Stimulated activated CD4-positive, alpha-beta T cell treated with anti-CD3 and anti-CD28 coated beads, TNF-alpha, amount 100 ng/mL, for 4 hours (primary cell): ENCODE measurements at places on chromosomes 11 and 22.

- no peak for DNase-seq
Observed at GRCh38 chr11:62854013-62854824, 14.8 kb upstream of the WDR74 start.

DNA sequence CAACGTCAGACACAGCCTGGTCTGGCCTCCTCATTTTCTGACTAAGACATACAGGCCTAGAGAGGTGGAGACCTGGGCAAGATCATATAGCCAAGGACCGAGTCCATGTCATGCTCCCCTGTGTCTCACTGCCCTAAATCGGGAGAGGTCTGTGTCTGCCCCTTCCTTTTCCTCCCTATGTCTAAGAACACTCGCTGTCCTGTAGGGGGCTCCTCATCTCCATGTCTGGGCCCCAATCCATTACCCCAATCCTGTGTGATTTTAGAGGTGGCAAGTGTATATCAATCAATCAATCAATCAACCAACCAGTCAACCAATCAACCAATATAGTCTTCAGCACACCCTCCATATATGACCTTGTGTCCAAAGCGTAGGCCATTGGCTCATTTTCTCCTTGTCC lies 125.7 kb downstream of the KIRREL3 start:
- DNase-seq: no peak

DNA sequence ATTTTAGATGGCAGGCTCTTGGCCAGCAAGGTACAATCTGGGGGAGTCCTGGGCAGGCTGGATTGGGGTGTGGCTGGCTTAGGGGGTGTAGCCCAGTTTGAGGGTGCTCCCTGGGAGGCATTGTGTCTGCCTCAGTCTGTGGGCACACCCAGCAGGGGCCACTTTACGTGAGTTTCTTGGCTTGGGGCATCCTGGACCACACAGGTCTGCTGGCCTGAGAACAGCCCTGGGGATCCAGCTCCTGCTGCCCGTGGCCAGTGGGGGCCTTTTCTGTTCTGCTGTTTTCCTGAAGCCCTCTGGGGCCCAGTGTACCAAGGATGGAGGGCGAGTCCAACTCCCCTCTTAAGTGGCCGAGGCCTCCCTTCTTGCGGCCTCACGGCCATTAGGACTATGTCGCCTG lies 71.9 kb downstream of the MPPED1 start:
- DNase-seq: no peak

GRCh38 chr11:111797145-111797581 lies 31.0 kb upstream of the PPP2R1B start:
- DNase-seq: no peak

DNA sequence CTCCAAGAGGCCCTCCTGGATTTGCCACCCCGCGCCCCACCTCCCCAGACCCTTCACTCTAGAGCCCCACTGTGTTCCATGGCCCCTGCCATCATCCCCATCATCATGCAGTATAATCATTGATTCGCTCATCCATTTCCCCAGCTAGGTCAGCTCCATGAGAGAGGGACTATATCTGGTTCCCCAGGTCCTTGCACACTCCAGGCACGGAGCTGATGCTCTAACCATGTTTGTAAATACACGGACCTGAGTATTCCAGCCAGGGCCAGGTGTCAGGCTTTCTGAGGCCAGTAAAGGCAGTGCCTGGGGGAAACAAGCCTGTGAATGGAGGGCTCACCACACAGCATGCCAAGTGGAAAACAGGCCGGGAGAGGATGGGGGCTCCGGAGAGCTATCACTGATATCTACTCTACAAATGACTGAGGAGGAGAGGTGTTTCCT lies 27.1 kb upstream of the OAF start:
- DNase-seq: no peak

DNA sequence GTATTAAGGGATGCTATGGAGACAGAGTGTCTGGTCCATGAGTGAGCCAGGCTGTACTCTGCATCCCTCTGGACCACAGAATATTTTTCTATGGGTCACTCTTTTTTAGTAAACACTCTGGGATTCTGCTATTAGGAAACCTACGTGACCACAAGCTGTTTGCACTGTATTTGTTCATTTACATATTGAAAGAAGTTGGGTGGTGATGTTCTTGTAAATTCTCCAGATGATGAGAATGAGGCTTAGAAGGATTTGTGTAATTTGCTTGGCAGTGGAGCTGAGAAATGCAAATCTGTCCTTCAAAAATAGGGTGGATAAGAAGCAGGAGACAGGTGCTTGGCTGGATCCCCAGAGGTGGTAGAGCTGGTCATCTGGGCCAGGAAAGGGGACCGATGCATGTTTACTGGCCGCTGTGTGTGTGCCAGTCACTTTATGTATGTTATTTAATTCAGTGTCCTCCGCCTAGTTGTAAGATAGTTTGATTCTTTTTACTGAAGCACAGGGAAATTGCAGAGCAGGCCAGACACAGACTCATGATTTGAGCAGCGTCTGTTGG lies 63.7 kb upstream of the HEPHL1 start:
- no peak for DNase-seq

- no peak for DNase-seq
Observed at GRCh38 chr11:96905663-96906062, 515.9 kb downstream of the JRKL start.

DNA sequence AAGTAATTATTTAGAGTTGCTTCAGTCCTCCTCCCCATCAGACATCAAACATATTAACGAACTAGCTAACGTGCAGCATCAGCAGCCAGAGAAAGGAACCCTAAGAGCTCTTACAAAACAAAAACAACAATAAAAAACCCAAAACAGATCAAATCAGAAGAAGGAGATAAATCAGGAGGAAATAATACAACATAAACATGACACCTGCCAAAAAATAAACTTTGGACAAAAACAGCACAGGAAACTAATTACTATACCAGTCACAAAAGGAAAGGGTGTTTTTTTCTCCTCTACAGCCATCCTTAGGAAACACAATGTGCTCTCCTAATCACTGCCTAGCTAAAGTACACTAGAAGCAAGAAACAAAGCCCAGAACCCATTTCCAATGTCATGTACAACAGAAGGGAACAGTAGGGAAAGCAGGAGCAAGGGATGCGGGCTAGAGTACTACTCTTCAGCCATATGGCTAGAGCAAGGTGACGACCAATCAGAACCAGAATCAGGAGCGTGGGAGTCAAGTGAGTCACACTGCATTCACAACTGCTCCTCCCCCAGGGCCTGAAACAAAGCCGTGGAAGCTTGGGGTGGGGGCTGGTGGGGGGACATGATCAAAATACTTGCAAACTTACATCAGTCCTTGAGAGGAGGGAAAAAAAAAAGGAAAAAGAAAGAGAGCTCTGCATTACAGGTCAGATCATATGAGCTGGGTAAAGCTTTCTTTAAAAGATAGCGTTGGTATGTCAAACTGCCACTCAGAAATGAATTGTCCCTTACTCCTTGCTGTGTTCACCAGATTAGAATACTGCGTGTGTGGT lies 60.4 kb downstream of the LARGE2 start:
- no peak for DNase-seq

DNA sequence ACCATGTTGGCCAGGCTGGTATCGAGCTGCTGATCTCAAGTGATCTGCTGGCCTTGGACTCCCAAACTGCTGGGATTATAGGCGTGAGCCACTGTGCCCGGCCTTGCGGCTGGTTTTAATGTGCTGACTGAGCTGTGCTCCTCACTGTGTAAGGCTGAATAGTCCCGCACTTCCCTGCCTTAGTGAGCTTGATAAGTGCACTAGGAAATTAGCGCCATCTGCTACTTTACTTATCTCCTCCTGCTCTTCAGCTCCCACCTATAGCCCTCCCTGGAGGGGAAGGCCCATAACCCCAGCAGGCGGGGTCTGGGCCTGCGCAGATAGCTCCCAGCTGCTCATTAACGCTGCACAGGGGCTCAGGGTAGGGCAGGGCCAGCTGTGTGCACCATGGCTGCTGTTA lies 49.4 kb downstream of the CLMP start:
- no peak for DNase-seq

GRCh38 chr22:38347944-38348750 lies 30.9 kb upstream of the CSNK1E start:
- DNase-seq: no peak
